ENCODE measurements at places on chromosomes 7 and 10. TPM values are rescaled to one million over a fixed set of nuclear protein-coding genes. Genes with fewer than 3 reads are reported as not detected.

GNGT1 gene
- not detected for total RNA-seq

NHLRC2 gene
- total RNA-seq, result 23.0 TPM

KLLN gene
- total RNA-seq, result 0.29 TPM

GTPBP10 gene
- 23.7 TPM for total RNA-seq

PPP1R17 gene
- total RNA-seq, result not detected

Data from A375 (cell line).